Activated CD8-positive, alpha-beta T cell treated with anti-CD3 and anti-CD28 coated beads for 36 hours (primary cell): ENCODE measurements at places on chromosomes 5 and 9. TPM values are rescaled to one million over a fixed set of nuclear protein-coding genes. Genes with fewer than 3 reads are reported as not detected.

KIF24 gene
- 5.9 TPM for total RNA-seq

DNA sequence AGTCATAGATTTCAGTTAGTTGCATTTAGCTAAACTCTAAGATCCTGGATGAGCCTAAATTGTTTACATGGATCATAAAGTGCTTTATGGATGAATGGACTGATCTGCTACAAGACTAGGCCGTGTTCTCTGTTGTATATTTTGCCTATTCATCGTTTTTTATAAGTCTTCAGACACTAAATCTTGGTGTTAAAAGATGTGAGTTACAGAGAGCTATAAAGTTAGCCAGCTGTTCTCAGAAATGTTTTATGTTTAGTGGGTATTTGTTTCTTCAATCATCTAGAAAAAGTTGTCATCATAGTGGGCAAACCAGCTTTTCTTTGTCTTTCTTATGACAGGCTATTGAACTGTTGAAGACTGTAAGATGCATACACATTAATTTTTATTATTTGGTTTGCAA lies 585.8 kb upstream of the SEMA6A start:
- H3K36me3 ChIP-seq: no peaks in the 10 kb centered on the region
- H3K4me3 ChIP-seq: no peak overlapping the region
- H3K27me3 ChIP-seq: no peaks in the 10 kb centered on the region
- no peak overlapping the region for H3K27ac ChIP-seq
- DNase-seq: no peak
- H3K4me1 ChIP-seq: no peaks in the 10 kb centered on the region

- peaks cover 1% of the 10 kb centered on the region for H3K27me3 ChIP-seq
- no peaks in the 10 kb centered on the region for H3K4me1 ChIP-seq
- H3K36me3 ChIP-seq: no peaks in the 10 kb centered on the region
- DNase-seq: no peak
- H3K4me3 ChIP-seq: no peak overlapping the region
- no peak overlapping the region for H3K27ac ChIP-seq
Measured at GRCh38 chr5:57780306-57780960, 297.8 kb upstream of the ACTBL2 start.

MAMDC4 gene
- total RNA-seq: 19.1 TPM

PCSK1 gene
- total RNA-seq: not detected
